Esophagus squamous epithelium (tissue), 5 donors: ENCODE measurements at places on chromosomes 5 and 9. TPM values are rescaled to one million over a fixed set of nuclear protein-coding genes. Genes with fewer than 3 reads are reported as not detected.

DNA sequence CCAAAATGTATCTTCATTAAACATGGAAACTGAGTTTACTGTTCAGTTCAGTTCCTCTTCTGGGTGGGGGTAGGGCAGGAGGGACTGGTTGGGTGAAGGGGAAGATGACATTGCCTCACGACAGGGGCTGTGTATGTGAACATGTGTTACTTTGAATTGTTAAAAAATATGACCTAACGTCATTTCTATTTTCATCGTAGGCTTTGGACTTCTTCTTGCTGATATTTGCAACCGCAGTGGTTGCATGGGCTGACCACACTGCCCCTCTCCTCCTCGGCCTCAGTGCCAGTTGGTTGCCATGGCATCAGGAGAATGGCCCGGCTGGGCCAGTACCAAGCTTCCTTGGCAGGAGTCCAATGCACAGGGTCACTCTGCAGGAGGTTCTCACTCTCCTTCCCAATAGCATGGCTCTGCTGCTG lies 41.5 kb downstream of the HACD4 start:
- H3K4me1 ChIP-seq, result peaks cover 5% of the 10 kb centered on the region
- no peaks in the 10 kb centered on the region for H3K27me3 ChIP-seq
- no peak overlapping the region for H3K4me3 ChIP-seq
- no peak overlapping the region for H3K27ac ChIP-seq

INIP gene
- total RNA-seq, result 14.4 TPM

CCDC69 gene
- total RNA-seq, result 87.0 TPM

CYLC2 gene
- not detected for total RNA-seq

DNA sequence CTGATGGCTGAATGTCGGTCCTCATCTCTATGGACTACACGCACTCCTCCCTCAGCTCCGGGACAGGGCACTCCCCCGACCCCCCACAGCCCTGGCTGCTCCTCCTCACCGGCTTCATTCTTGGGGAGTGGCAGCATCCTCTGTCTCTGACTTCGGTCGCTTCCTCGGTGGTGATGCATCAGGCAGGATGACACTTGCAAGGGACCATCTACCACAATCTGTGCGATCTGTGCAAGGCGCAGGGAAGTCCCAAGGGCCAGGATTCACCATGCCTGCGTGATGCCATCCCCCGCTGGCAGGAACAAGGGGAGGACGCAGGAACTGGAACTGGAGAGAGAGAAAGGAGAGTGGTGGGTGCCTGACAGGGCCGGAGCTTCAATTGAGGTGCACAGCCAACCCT lies 2.2 kb upstream of the CACNA1B start:
- H3K36me3 ChIP-seq, result no peaks in the 10 kb centered on the region
- H3K27ac ChIP-seq, result no peak overlapping the region
- H3K4me1 ChIP-seq, result peaks cover 7% of the 10 kb centered on the region
- H3K4me3 ChIP-seq, result no peak overlapping the region
- H3K27me3 ChIP-seq, result no peaks in the 10 kb centered on the region

DNA sequence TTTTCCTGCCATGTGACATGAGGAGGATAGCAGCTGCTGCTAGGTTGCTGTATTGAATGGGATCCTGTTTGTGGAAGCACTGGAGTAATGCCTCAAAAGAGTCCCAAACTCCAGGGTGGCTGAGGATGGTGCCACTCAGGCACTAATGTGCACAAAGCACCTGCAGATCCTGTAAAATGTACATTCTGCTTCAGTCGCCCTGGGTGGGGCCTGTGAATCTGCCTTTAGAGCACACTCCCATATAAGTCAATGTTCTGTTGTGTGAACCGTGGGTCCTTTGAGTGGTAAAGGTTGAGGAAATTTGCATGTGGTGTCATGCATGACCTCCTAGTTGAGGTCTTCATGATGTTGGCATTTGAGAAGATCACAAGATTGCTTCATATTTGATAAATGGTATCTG lies 31.6 kb upstream of the ANKRD18A start:
- H3K36me3 ChIP-seq, result no peaks in the 10 kb centered on the region
- no peak for DNase-seq
- H3K27ac ChIP-seq, result no peak overlapping the region

- H3K27me3 ChIP-seq, result no peaks in the 10 kb centered on the region
- DNase-seq, result no peak
- H3K4me3 ChIP-seq, result peak overlapping the region; percentile 47
These were observed 129.3 kb downstream of the RXRA start for GRCh38 chr9:134455537-134455933.

DNA sequence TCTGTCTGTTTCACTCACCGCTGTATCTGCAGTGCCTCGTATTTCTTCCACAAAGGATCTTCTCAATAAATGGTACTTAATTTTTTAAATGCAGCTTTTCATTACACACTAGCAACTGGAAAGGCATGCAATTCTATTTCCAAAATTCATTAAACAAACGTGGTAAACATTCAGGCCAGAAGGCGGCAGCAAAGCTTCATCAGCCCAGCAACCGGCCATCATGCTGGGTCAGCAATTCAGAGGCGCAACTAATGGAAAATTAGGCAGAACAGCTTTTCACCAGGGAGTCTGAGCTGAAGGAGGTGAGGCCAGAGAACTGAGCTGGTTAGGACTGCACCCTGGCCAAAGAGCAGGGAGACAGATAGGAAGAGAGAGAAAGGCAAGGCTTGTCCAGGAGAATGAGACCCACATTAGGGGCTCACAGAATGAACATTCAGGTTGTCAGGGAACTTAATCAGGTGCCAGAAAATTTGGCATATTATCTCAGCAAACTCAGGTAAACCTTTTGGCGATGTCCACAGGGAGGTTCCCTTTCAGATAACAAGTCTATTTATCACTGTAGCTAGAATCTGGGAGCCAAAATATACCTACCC lies 17.7 kb upstream of the RNF180 start:
- H3K36me3 ChIP-seq, result no peaks in the 10 kb centered on the region
- no peaks in the 10 kb centered on the region for H3K4me1 ChIP-seq
- DNase-seq, result no peak
- H3K4me3 ChIP-seq, result no peak overlapping the region
- H3K27me3 ChIP-seq, result no peaks in the 10 kb centered on the region
- H3K27ac ChIP-seq, result no peak overlapping the region

DNA sequence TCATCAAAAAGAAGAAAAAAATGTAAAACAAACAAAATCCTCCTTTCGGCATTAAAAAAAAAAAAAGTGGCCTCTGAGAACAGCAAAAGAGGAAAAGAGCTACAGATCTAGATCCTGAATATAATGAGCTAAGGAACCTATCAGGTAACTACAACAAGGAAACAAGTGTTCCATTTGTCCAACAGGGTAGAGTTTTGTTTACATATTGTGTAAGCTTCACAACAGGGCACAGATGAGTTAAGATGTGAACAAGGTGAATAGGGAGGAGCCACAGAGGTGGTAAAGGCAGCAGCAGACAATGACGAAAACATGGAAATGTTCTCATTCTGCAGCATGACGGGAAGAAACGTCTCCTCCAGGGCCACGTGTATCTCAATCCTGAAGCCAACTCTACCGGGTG lies 14.4 kb downstream of the ELP1 start:
- H3K36me3 ChIP-seq, result peaks cover 100% of the 10 kb centered on the region
- H3K27me3 ChIP-seq, result no peaks in the 10 kb centered on the region
- DNase-seq, result no peak
- H3K4me3 ChIP-seq, result no peak overlapping the region

- H3K4me1 ChIP-seq, result no peaks in the 10 kb centered on the region
- H3K27me3 ChIP-seq, result no peaks in the 10 kb centered on the region
- H3K27ac ChIP-seq, result no peak overlapping the region
- H3K36me3 ChIP-seq, result peaks cover 80% of the 10 kb centered on the region
- no peak for DNase-seq
These were observed 60.3 kb downstream of the UBAP2 start for GRCh38 chr9:33988219-33988890.

DNA sequence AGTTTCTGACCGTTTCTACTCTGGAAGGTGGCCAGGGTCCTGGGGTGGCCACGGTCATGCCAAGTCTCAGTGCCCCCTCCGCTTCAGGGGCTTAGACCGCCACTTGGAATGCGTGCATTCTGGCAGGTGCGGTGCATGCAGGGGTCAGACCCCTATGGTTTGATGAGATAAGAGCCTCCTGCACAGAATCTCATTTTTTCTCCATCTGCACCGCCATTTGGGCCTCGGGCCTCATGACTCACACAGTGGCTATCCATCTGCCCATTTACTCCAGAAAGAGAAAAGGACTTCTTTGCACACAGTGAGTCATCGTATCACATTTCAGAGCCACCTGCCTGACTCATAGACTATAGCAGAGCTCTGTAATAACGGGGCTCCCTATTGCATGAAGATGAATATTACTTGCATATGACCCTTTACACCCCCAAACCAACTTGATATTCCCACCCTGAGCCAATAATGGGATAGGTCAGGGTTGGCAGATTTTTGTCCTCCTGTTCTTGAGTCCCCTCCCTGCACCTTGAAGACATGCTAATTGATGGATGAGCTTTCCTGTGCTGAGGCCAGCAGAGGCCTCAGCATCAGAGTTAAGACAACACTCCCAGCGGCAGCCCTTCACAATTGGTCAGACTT lies 157.4 kb downstream of the NR3C1 start:
- no peak overlapping the region for H3K27ac ChIP-seq
- no peaks in the 10 kb centered on the region for H3K27me3 ChIP-seq
- no peak for DNase-seq
- H3K4me3 ChIP-seq, result no peak overlapping the region

EIF4E1B gene
- total RNA-seq, result not detected

ZNG1F gene
- 14.7 TPM for total RNA-seq

- no peak for DNase-seq
- H3K27ac ChIP-seq, result peak overlapping the region; percentile 89
- H3K4me3 ChIP-seq, result no peak overlapping the region
- H3K27me3 ChIP-seq, result no peaks in the 10 kb centered on the region
These were observed 47.4 kb downstream of the FNBP1 start for GRCh38 chr9:129995409-129996160.

DNA sequence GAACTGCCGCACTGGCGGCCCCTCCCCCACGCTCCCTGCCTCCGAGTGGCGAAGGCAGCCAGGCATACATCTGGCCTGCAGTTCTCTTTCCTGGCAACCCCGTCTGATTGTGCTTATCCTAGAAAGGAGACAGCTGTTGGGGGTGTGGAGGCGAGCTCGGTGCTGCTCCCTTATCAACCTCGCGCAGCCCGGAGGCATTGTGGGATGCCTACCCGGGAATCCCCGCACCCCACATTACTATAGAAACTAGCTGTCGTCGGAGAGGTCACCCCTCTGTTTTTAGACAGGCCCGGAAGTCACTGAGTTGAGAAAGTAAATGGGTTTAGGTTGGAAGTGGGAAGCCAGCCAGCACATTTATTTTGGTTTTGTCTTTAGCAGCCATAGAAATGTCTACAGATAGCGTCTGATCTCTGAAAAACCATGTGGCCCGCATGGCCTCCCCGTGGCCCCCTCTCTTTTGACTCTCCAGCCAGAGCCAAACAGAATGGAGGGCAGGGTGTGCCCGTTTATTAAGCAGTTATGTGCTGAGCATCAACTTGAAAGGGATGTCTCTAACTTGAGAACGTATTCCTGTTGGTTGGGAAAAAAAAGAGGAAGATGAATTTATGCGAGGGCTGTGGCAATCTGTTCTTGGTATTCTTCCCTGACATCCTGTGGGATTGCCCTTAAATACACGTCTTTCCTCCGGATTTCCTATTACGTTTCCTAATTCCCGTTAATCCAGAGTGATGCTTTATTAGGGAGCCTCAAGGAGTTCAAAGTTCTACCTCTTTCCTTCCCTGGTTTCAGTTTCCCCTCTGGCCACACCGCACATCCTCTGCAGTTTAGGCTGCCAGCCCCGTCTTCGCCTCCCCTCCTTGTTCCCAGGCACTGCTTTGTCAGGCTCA lies 3.9 kb downstream of the STC2 start:
- H3K27me3 ChIP-seq, result peaks cover 18% of the 10 kb centered on the region
- H3K4me1 ChIP-seq, result peaks cover 42% of the 10 kb centered on the region
- no peaks in the 10 kb centered on the region for H3K36me3 ChIP-seq
- no peak for DNase-seq
- H3K4me3 ChIP-seq, result no peak overlapping the region

DNA sequence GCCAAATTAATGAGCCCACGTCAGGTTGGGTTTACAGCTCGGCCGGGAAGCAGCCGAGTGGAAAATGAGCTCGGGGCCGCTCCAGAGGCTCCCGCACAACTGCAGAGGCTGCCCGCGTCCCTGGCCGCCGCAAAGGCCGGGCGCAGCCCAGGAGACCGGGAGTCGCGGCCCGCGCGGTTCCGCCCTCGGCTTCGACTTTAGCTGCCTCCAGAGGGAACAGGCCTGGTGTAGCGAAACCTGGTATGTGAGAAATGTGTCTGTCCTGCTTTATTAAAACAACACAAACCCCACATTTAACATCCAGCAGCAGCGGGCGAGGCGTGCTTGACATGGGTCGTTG lies 66.2 kb downstream of the FOXD1 start:
- H3K36me3 ChIP-seq, result no peaks in the 10 kb centered on the region
- H3K27me3 ChIP-seq, result peaks cover 8% of the 10 kb centered on the region
- peak overlapping the region; percentile 33 for H3K4me3 ChIP-seq
- H3K4me1 ChIP-seq, result peaks cover 10% of the 10 kb centered on the region

PLPP7 gene
- 0.40 TPM for total RNA-seq

DNA sequence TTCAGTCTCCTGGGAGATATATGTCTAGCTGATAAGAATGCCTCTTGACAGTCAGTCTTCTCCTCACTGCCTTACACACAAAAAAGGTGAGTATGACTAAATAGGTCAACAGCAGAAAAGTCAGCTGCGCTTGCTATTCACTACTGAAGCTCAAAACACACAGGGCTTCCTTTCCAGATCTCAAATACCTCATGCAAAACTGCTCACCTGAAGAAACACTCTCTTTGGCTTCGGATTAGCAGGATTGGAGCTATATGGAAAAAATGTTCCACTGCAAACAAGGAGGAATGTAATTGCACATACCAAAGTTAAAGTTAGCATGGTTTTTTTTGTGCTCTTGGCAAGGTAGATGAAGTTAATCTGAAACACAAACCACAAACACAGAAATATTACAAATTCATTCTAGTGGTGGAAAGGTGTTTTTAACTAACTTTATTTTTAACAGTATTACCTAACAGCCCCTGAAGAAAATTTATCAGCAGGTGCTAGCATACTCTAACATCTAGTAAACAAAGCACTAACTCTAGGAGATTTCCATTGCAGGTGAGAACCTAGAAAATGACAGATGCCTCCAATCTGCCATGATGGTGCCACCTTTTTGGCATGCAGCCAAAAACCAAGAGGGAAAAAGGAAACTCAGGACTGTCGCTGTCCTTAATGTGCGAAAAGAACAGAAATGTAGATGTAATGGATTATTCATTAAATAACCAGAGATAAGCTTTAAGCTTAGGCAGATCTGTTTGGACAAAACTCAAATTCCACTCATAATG lies 31.8 kb downstream of the ERMP1 start:
- H3K27ac ChIP-seq, result no peak overlapping the region
- H3K36me3 ChIP-seq, result no peaks in the 10 kb centered on the region
- DNase-seq, result no peak
- no peaks in the 10 kb centered on the region for H3K4me1 ChIP-seq

CTXN3 gene
- total RNA-seq, result not detected

ZDHHC21 gene
- total RNA-seq, result 13.3 TPM

GABRP gene
- 1.1 TPM for total RNA-seq

ORM1 gene
- 0.41 TPM for total RNA-seq

GRCh38 chr5:31194892-31195555 lies 1.5 kb downstream of the CDH6 start:
- no peak for DNase-seq
- peaks cover 58% of the 10 kb centered on the region for H3K27me3 ChIP-seq
- peak overlapping the region; percentile 43 for H3K4me3 ChIP-seq
- peaks cover 7% of the 10 kb centered on the region for H3K4me1 ChIP-seq
